Mammary epithelial cell (primary cell): ENCODE measurements at places on chromosomes 11 and 22. TPM values are rescaled to one million over a fixed set of nuclear protein-coding genes. Genes with fewer than 3 reads are reported as not detected.

DNA sequence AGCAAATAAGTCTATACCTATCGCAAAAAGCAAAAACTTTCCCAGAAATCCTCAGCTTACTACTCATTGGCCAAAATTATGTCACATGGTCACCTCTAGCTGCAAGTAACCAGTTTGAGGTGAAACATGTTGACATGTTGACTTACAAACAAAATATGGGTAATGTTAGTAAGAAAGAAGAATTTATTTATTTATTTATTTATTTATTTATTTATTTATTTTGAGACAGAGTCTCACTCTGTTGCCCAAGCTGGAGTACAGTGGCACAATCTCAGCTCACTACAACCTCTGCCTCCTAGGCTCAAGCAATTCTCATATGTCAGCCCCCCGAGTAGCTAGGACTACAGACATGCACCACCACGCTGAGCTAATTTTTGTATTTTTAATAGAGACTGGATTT is 5.4 kb upstream of the SLC35C1 start:
- no peak for DNase-seq

- DNase-seq, result no peak
Measured at GRCh38 chr22:48850658-48851287, 976.9 kb downstream of the BRD1 start.

- DNase-seq, result no peak
Measured at GRCh38 chr11:65596520-65596919, 920 bp upstream of the KCNK7 start.

- no peak for DNase-seq
Measured at GRCh38 chr11:96697466-96697865, 307.7 kb downstream of the JRKL start.

The PANX2 gene
- polyA plus RNA-seq, result 1.8 TPM

The UQCR10 gene
- 178 TPM for polyA plus RNA-seq

The PHOX2A gene
- polyA plus RNA-seq, result not detected

The TYR gene
- not detected for polyA plus RNA-seq
